Cerebellar nuclear complex (tissue), 1 donor: ENCODE measurements at places on chromosomes 5 and 9.

GRCh38 chr9:127336506-127337352 is 60.2 kb upstream of the SLC2A8 start:
- DNase-seq: no peak

DNA sequence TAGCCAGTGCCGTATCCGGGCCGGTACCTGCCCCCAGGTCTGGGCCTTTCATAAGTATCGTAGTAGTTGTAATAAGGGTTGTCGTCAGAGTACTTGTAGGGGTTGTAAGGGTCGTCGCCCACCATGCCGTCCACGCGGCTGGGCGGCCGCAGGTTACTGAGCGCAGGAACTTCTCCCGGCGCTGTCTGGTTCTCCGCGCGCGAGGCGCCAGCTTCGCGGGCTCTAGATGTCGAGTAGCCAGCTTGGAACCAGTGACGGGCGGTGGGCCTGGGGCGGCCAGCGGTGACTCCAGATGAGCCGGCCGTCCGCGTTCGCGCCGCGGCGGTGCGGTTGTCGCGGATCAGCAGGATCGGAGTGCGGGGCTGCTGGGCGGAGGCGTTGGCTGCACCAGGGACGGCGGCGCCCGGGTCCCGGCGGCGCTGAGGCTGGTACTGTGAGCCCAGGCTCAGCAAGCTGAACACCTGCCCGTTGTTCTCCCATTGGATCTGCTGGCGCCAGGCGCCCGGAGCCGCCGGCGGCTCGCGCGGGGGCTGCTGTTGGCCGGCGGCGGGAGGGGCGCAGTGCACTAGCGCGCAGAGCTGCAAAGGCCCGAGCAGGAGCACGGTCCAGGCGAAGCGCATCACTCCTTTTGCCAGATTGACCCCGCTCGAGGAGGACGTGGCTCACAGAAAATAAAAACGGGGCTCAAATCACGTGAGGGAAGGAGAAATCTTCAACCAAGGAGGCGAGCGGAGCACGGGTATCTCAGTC is 518 bp downstream of the LOX start:
- no peak for DNase-seq

- DNase-seq: no peak
Observed at GRCh38 chr5:10989577-10990263, 228.7 kb upstream of the DAP start.

GRCh38 chr9:114386886-114387679 is 699 bp downstream of the AKNA start:
- no peak for DNase-seq

GRCh38 chr5:133106761-133107572 is 55.2 kb downstream of the HSPA4 start:
- no peak for DNase-seq

DNA sequence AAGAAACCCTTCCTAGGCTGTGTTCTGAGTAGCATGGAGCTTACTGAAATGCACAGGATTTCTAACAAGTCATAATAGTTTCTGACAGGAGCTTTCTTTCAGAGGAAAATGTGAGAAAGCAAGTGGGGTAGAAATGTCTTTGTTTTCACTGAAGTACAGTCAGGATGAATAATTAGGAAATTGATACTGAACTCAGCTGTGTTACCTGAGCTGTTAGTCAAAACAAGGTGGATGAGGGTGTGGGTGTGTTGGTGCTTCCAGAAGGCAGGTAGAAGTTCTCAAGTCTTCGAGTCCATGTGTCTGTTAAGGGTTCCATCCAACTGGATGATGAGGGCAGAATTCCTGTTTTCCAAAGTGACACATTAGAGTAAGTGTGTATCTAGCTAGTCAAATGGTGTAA is 122.4 kb downstream of the BASP1 start:
- DNase-seq: no peak

DNA sequence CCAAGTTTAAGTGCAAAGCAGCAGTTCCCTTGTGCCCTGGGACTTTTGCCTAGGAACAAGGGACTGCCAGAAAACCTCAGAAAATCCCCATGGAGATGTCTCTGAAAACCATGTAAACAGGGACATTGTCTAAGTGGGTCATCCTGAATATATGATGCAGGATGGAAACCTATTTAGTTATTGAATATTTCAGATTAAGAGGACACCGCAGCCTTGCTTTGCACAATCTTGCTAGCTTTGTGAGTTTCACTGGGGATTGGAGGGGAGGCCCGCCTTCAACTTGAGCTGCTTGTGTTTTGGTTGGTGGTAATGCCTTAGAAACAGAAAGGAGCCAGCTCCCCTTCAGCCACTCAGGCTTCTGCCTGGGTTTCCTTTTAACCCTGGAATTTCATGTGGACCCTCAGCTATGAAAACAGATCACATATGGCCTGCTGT is 112.8 kb downstream of the C9orf152 start:
- DNase-seq: no peak

DNA sequence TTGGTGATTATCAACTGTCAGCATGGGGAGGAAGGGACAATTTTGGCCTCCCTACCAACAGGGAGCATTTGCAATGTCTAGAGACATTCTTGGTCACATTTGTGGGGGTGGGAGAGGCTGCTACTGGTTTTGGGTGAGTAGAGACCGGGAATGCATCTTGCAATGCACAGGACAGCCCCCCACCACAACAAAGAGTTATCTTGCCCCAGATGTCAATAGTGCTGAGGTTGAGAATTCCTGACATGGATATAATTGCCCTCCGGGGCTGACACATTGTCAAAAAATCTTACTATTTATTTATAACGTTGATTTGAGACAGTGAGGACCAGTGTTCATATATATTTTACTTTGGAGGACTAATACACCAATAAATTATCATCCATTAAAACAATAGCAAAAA is 316.1 kb downstream of the PSAT1 start:
- DNase-seq: no peak

DNA sequence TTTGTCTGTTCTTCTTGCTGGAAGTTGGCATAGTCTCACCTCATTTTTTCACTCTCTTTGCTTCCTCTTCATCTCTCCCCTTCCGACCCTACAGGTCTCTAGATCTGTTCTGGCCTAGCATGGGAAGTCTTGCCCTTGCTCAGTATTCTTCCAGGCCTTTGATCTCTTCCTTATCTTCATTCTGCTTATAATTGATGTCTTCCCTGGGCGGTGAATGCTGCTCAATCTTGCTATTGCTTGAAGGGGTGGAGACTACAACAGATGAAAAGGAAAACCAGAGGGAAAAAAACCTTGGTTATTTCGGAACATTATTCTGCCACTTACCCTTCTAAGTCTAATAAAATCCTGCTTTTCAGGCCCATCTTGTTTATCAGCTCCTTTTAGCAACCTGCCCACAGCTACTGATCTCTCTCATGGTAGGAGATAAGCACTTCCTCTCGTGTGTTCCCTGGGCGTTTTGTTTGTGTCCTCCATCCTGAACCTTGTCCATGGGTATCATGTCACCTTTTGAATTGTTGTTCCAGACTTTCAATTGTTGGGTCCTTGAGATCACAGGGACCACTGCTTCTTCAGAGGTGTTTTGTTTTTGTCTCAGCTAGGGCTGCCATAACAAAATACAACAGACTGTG is 375.6 kb downstream of the ADGRV1 start:
- DNase-seq: no peak

DNA sequence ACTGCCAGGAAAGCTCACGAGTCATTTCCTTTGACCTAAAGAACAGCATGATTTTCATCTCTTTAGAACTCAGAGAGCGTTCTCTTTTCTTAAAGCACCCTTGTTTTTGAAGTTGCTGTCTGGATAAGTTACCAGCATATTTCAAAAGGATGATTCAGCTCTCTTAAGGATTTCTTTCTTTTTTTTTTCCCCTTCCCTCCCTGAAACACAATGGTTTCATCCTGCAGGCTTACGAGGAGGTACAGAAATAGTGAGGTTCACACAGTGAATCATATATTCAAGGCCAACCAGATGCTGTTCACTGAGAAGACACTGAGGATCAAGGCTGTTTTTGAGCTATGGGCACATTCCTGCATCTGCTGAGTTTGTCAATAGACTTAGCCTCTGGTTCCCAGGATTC is 257.2 kb downstream of the KIF4B start:
- no peak for DNase-seq

- DNase-seq: no peak
Observed at GRCh38 chr5:156883316-156883875, 33.3 kb downstream of the PPP1R2B start.

GRCh38 chr9:98980291-98980690 is 36.6 kb downstream of the COL15A1 start:
- no peak for DNase-seq

DNA sequence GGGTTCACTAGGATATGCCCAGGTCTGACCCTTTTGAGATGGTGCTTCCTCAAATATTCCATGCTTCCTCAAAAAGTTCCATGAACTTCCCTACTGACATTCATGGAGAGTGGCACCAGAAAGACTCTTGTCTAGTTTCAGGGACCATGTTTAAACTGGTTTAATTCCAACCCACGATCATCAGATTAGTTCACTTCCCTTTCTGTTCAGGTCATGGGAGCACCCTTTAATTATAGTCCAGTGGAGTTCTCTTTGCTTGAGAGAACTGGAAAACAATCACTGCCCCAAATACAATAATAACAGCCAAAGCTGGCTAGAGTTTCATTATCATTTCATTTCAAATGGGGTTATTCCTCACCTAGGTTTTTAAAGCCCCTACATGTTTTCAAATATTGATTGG is 9.7 kb upstream of the ERBIN start:
- no peak for DNase-seq
